ENCODE measurements at places on chromosomes 5 and 9.

DNA sequence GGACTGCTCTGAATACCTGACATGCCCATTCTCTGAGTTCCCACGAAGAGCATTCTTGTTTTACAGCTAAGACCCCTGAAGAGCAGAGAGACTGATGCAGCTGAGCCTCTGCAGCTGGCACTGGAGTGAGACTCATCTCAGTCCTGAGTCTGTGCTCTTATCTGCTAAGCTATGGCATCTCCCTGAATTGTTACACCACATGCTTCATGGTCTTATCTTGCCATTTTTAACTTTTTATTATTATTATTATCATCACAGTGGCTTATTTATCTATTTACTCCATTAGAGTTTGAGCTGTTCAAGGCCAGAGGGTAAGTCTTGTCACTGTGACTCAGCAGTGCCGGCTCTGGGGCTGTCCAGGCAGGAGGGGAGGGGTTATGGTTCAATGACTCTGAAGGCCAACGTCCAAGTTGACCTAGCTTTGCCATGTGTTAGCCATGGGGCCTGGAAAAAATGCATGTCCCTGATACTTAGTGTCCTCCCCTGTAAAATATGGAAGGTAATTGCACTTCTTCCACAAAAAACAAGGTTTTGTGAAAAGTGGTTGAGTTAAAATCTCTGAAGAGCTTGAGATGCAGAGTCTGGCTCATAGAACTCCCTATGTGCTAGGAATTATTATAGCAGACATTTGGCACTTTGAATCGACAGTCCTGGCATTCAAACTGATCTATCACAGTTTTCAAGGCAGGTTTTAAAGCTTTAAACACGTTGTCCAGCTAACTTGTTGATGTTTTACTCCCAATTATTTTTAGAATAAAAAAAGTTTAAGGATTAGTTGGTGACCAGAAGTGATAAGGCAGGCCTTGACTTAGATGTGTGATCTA is 94.6 kb downstream of the ALDH1A1 start:
- DNase-seq: no peak

DNA sequence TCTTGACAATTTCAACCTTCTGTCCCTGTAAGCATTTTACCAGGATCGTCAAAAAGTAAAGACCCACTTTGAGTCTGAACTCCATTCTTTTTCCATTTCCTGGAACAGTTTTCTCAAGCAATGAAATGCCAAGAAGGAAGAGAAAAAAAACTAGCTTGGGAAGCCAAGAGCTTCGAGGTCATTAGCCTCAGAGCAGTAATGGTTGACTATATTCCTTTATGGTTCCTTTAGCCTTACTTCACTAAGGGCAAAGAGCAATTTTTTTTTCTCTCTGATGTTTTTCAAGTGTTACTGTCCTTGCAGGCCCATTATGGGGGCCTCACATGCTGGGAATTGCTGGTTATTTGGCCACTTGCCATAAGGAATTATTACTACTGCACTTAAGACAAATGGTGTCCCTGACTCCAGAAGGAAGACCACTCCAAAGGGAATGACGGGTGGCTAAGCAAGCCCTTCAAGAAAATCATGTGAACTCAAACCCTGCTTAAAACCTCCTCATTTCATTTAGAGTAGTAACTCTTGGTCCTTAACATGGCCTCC is 37.1 kb downstream of the BNC2 start:
- DNase-seq: no peak

DNA sequence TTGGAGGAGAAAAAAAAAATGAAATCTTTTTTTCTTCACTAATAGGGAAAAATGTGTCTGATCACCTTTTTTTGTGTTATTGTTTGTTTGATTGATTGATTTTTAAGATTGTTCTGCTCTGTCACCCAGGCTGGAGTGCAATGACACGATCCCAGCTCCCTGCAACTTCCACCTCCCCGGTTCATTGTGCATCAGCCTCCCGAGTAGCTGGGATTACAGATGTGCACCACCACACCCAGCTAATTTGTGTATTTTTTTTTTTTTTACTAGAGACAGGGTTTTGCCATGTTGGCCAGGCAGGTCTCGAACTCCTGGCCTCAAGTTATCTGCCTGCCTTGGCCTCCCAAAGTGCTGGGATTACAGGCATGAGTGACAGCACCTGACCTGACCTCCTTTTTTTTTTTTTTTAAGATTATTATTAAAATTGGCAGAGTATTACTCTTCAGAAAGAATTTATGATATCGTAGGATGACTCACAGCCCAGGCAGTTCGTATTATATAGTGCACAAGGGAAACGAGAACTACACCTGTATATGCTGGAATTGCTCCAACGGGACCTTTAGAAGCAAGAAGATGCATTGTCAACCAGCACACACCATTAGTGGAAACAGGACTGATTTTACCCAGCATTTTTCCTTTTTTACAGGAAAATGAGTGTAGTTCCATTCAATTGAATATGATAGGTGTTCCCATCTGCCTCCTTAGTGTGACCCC is 27.7 kb downstream of the FUBP3 start:
- no peak for DNase-seq

DNA sequence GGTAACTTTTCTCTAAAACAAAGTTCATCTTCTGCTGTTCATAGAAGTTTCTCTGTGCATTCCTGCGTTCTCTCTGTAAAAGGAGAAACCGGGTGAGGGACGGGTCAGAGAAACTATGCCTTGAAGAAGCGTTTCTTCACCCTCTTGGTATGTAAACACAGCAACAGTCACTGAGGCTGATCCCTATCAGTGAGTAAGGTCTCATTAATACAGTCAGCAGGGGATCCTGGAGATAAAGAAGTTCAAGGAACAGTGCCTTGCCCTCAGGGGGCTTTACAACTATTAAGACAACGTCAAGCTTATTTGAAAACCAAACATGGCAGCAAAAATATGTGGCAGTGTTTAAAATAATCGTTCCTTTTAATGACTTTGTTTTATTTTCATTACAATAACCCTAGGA is 202.9 kb upstream of the IL12B start:
- no peak for DNase-seq

DNA sequence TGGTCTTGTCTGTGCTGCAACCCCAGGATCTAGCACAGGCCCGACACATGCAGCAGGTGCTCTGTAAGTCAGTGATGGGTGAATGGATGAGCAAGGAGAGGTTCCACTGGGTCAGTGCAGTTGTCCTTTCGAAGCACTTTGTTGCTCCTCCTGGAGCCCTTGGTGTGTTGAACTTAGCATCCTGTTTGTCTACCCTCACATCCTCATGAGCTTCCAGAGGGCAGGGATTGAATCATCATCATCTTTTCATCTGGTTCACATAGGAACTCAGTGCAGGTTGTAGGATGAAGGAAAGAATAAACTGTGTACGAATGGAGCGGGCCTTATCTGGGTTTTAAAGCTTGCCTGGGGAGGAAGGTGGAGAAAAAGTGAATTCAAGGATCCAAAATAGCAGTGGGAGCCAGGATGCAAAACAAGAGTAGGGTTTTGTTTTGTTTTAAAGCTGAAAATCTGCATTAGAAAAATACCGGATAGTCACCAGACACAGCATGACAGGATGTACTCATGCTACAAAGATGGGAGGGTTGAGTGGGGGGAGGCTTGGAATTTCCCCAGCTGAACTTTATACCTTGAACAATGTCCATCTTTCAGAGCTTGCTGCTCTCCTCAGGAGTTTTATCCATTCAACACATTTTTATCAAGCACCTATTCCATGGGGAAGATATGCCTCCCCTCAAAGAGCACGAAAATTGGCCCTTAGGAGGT is 55.8 kb downstream of the PTTG1 start:
- DNase-seq: no peak

- DNase-seq: peak; percentile 38
These were observed 781 bp downstream of the FOXD1 start for GRCh38 chr5:73447530-73448462.

DNA sequence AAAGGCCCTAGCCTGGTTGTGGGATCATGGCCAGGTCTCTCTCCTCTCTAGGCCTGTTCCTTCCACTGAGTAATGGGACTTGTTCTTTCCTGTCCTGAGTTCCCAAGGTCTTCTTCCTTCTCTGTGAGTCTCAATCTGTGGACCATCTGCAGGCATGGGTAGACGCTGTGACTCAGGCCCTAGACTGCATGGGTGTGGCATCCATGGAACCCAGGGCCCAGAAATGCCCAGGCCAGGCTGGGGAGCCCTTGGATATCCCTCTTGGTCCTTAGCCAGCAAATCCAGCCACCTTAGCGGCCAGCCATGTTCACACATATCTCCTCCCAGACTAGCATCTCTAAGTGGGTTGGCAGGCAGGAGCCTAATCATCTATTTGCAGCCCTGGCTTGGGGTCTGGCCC is 2.3 kb upstream of the ACSL6 start:
- DNase-seq: no peak

DNA sequence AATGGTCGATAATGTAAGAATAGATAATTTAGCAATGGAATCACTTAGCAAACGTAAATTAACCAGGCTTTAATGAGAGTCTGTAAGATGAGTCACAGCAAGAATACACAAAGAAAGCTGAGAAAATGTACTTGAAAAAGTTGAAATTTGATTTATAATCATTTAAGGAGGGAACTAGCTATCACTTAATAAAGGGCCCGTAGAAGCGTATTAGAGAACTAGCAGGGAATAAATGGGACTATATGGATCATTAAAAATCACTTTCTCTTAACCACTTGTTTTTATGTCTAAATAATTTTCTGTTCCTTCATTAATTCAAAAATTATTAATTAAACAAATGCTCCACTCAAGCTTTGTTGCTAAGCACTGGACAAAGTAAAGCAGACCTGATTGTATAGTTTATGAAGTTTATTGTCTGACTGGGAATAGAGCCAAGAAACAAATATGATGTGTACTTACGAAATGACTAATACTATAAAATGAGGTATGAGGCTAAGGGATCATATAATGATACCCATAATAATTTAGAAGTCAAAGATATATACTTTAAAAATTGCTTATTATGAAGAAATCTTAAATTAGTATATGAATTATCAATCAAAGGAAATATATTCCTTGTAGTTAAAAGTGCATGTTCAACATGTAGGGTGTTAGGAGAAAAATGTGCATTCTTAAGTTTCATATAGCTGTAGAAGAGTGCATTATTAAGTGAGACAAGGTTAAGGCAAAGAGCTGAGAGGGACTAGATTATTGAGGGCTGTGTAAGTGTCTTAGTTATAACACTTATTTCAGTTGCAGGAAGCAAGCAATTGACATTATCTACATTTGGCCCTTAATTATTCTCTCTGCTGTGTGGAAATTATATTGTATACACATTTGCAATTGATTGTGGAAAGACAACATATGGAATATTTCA is 196.8 kb downstream of the PRDM9 start:
- no peak for DNase-seq

DNA sequence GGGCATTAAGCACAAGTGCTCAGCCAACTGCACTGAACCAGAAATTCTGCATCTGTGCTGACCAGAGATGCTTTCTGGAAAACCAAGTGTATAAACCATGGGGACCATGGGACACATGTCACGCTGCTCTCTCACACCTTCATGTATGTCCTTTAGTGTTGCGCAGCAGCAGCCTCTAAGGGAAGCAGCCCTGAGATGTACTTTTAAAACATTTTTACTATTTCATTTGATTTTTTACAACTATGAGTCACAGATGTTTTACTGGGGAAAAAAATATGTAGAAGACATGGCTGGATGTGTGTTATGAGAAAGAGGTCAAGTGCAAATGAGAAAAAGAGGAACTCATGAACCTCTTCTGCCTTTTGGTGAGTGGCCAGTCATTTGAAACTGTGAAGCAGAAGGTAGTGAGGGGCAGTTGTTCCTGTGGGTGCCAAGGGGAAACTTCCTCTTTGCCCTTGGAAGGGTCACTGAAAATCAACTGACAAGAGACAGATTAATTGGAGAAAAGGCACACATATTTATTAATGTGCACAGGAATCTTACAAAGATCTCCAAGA is 31.4 kb upstream of the SYK start:
- DNase-seq: peak; percentile 38

All from CD4-positive, alpha-beta T cell treated with Interleukin-15 for 1 hour (primary cell).